Foreskin fibroblast (primary cell): ENCODE measurements at places on chromosomes 6 and 20.

DNA sequence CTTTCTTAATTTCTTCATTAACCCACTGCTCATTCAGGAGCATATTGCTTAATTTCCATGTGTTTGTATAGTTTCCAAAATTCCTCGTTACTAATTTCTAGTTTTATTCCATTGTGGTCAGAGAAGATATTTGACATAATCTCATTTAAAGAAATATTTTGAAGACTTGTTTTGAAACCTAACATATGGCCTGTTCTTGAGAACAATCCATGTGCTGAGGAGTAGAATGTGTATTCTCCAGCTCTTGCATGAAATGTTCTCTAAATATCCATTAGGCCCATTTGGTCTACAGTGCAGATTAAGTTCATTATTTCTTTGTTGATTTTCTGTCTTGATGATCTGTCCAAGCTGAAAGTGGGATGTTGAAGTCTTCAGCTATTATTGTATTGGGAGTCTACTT lies 251.7 kb downstream of the ALDH8A1 start:
- DNase-seq: peak; percentile 20

DNA sequence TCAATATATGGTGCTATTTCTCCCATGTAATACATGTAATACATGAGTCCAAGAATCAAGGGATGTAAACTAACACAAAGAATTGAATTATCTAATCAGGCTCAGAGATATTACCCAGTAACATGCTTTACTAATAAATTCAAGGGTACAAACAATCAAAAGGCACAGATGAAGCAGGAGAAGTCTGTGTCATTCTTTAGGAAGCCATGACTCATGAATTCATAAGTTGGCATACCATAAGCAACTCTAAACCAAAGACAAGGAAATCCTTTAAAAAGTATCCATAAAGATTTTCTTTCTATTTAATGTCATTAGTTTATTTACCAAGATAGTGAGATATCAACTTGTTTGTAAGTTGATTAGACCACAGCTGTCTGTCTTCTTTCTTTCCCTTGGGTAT lies 446.0 kb upstream of the IMPG1 start:
- DNase-seq: no peak

DNA sequence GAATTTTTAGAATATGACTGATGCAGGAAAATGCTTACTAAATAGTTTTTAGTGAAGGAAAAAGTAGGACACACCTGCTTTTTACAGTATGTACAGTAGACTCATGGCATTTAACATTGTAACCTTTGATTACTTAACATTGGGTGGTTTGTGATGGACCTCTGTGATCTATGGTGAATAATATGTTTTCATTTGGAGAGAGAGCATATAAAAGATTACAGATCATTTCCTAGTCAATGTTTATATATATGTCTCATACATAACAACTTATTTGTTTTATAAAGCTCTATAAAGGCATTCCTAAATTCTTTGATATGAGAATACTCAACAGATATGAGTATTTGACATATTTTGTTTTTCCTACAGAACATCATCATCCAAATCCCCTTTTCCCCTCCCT lies 129.3 kb upstream of the PDE7B start:
- peak; percentile 32 for DNase-seq

- peak; percentile 79 for DNase-seq
These were observed 20.2 kb downstream of the ADNP start for GRCh38 chr20:50911030-50911429.

- no peak for DNase-seq
These were observed 817.5 kb upstream of the SLC35B3 start for GRCh38 chr6:9252799-9253198.
